Stimulated activated CD4-positive, alpha-beta T cell treated with anti-CD3 and anti-CD28 coated beads, Interleukin-1b, Interleukin-23, amount 100 ng/mL, for 1 hour (primary cell): ENCODE measurements at places on chromosomes 7 and 10.

- DNase-seq: peak; percentile 18
These were observed 836 bp downstream of the KMT2E start for GRCh38 chr7:105014693-105015389.

GRCh38 chr7:24914465-24914859, 65.5 kb downstream of the OSBPL3 start:
- DNase-seq: no peak

DNA sequence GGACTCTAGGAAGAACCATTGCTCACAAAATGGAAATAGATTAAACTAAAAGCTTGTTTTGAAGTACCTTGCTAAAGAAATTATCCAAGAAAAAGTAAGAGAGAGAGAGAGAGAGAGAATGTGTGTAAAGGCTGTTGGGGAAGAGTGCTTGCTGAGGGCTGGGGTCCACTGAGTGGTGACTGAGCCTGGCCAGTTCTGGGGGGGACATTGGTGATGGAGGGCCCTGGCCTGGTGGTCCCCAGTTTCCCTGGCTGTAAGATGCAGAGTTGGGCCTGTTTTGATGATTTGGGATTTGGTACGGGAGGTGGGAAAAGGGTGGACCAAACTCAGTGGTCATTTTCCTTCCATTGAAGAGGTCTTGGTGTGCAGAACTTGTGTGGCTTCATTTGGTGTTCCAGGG, 880 bp downstream of the RAMP3 start:
- DNase-seq: no peak

- no peak for DNase-seq
These were observed 1604.0 kb downstream of the REEP3 start for GRCh38 chr10:65125212-65125611.

DNA sequence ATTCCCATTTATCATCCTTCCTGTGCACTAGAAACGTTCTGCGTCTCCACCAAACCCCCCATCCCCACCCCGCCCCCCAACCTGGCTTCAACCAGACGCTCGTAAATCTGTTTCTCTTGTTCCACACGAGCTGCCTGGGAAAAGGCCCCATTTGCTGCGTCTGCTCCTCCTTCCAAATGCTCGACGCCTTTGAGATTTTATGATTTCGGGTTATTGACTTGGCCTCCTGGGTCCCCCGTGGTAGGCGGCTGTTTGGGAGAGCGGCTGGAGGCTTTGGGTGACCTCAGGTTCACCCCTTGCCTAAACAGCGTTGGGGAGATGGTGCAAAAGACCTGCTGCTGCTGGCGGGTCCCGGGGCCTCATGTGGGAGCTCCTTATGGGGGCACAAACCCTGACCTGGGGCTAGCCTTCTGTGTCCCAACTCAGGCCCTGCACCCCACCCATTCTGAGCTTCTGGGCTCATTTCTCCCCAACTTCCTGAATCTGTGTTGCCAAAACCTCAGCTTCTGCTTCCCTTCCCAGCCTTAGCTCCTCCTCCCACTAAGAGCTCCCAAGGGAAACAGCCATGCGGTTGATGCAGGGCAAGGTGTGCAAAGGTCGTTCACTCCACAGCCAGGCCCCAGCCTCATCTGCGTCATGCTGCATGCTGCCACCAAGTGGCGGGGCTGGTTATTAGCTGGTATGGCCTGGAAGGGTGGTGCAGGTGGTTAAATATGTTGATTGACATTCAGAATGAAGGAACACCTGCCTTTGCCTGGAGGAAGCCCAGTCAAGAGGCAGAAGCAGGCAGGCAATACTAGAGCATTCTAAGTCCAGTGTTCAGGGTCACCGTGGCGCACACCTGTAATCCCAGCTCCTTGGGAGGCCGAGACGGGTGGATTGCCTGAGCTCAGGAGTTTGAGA, 49.1 kb upstream of the ELN start:
- no peak for DNase-seq

GRCh38 chr7:151626422-151627115, 106.9 kb upstream of the RHEB start:
- no peak for DNase-seq

DNA sequence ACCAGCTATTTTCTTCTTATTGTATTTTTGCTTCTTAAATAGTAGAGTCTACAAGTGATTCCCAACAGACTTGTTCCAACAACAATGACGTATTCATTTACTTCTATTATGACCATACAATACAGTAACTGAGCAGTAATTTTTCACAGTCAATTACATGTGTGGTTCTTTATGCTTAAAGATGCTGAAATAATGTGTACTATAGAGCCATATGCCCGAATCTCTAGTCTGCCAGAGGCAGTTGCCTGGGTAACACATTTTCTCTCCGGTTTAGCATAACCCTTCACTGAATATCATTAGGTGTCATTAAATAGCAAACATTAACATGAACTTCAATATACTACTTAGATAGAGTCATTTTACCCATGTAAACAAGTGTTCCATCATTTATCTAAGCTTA, 75.0 kb downstream of the SLC25A13 start:
- no peak for DNase-seq

GRCh38 chr10:32338262-32338661, 8.7 kb downstream of the EPC1 start:
- no peak for DNase-seq

- no peak for DNase-seq
These were observed 81.2 kb downstream of the HIPK2 start for GRCh38 chr7:139696552-139696951.

- DNase-seq: no peak
These were observed 444.0 kb upstream of the MGMT start for GRCh38 chr10:129023082-129023481.

- DNase-seq: no peak
These were observed 1.6 kb downstream of the AHR start for GRCh38 chr7:17300012-17300411.

DNA sequence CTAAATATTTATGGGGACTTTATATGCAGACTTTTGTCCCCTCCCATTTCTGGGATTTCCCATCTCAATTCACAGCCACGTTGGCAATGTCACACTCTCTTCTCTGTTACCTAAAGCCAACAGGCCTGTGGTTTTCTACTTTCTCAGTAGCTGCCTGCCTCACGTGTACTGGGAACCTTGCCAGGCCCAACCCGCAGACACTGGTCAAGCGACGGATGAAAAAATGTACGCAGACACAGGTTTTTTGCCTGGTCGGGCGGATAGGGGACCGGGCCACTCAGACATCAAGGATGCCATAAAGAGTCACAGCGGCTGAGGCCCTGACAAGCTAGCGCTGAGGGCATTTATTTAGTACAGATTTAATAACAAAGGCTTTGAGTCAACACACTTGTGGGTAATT, 204.4 kb upstream of the DPP6 start:
- DNase-seq: no peak

- DNase-seq: no peak
These were observed 31.6 kb upstream of the PBLD start for GRCh38 chr10:68364101-68364886.

GRCh38 chr10:120480065-120480600, 23.1 kb downstream of the PLPP4 start:
- DNase-seq: no peak

DNA sequence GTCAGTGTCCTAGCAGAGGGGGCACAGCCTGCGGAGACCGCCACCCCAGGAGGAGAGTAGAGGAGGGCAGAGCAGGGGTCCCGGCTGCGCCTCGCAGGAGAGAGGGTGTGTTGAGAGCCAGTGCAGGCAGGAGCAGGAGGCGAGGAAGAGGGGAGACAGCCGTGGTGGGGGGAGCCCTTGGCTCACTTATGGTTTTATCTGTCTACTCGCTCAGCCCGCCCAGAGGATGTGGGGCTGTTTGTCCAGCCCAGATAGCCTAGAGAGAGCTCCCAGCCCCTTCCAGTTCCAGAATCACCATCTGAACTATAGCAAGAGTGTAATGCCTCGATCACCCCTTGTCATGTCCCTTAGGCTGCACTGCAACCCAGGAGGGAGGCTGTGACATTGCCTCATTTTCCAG, 26.6 kb downstream of the SLC29A3 start:
- no peak for DNase-seq

- DNase-seq: no peak
These were observed 155.1 kb upstream of the FZD8 start for GRCh38 chr10:35797187-35797586.

DNA sequence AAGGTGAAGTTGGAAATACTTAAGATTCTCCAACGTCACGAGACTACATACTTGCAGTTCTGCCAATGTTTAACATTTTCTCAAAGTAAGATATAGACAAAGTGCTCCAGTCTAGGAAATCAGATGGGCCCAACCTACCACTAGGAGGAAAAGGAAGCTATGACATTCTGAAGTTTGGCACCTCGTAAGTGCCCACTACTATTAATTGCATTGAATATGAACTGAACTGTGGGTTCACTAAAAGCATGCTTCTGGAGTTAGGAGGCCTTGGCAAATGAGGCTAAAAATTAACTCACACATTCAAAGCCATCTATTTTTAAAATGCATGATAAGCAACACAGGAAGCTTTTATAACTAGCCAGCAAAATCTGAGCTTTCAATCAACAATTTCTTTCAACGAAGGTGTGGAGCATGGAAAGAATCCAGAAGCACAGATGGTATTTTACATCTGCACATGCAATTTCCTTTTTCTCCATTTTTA, 149.7 kb downstream of the LRRTM3 start:
- no peak for DNase-seq

GRCh38 chr7:133746847-133747246, 380.3 kb upstream of the LRGUK start:
- no peak for DNase-seq

DNA sequence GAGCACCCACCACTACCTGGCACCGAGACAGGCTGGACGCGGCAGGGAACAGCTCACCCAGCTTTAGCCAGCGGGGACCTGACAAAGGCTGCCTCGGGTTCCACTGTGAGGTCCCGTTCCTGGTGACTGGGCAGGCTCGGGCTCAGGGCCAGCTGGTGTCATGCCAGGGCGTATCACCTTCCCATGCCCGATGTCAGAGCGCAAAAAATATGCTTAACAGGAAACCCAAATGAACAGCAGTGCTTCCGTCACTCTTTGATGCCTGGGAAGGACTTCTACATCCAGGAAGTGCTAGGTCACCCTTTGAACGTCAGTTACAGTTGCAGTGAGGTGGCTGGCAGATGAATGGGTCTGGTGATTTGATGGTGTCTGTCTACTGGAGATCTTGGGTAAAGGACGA, 106.0 kb downstream of the ADARB2 start:
- DNase-seq: no peak

GRCh38 chr10:80104066-80104926, 25.8 kb downstream of the TMEM254 start:
- no peak for DNase-seq

DNA sequence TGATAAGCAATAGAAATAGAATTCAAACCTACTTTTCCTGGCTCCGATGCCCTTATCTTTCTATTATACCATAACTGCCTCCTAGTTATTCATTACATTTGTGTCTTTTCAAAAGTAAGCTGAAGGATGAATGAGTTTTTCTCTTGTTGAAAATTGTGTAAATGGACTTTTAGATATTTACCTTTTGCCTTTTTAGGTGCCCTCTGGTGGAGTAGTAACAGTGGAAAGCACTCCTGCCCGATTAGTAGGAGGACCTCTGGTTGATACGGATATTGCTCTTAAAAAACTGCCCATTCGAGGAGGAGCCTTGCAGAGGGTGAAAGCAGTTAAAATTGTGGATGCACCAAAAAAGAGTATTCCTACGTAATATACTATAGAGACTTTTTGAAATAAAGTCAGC, 11.2 kb downstream of the FAM237B start:
- no peak for DNase-seq

DNA sequence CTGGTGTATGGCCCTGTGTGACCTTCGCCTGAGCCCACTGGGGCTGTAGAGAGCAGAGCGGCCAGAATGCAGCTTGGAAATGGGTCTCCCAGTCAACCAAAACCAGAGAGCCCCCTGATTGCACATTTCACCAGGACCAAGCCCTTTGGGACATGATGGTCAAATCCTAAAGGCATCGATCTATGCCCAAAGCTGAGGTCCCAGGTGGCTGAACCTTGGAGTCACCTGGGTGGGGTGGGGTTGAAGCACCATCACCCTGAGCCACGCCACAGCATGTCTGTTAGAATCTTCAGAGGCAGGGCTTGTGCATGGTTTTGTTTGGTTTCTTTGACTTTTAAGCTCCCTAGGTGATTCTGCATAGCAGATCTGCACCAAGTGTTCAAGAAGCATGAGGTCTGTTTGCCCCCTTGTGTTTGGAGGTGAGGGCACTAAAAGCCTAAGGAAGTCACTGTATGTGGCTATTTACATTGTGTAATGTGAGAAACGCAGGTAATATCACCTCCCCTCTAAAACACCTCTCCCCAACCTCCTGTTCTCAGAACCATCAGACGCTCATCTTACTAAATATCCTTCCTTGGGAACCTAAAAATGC, 9.6 kb downstream of the PKD1L1 start:
- DNase-seq: no peak

- DNase-seq: no peak
These were observed 11.4 kb downstream of the MTURN start for GRCh38 chr7:30146127-30146612.

DNA sequence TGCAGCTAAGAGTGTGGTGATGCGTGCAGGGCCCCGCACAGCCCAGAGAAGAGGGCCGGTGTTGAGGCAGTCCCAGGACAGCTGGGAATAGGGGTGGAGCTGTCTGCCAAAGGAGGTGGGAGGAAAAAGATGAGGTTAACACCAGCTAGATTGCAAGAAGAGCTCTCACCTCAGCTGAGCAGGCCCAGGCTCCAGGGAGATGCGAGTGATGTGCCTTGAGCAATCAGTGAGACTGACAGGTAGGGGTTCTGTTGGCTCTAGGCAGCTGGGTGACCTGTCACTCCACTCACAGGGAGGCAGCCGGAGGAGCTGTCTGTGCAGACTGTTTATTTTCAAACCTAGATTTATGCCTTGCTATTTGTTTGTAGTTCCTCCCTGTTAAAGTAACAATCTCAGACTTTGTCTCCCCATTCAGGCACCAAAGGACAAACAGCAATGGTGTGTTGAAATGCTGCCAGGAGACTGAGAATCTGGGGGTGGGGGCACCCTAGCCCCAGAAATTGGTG, 205.1 kb upstream of the CXCL12 start:
- no peak for DNase-seq

DNA sequence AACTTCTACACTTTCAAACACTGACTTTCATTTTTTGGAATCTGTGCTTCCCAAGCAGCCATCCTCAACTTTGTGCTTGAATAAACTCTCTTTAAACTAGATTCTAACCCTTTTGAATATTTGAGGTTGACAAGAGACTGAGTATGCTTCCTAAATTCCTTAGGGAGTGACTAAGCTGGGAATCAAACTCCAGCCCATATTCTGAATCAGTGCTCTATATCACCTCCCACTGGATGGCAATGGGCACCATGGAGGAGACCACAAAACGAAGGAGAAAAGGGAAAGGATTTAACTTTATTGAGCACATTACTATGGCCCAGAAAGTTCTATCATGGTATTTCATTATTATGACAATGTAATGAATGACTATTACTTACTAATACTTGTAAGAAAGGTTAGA, 17.2 kb upstream of the SLC26A4 start:
- no peak for DNase-seq

DNA sequence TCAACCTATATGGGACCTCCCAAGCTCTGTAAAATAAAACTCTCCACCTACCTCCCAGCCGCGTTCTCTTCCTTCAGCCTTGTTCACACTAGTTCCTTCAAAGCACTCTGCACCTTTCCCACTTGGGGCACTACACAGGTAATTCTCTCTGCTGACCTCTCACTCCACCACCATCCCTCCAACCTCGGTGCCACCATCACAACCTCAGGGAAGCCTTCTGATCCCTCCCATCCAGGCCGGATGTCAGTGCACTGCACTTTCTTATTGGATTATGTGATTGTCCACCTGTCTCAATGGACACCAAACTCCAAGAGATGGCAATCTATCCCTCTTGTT, 7.0 kb downstream of the LARP4B start:
- no peak for DNase-seq

- DNase-seq: no peak
These were observed 100.7 kb upstream of the PODXL start for GRCh38 chr7:131656980-131657723.
